Right renal pelvis (tissue), 4 donors: ENCODE measurements at places on chromosomes 12 and 14.

- peak; percentile 47 for DNase-seq
These were observed 149.0 kb upstream of the PRMT8 start for GRCh38 chr12:3342051-3342450.

DNA sequence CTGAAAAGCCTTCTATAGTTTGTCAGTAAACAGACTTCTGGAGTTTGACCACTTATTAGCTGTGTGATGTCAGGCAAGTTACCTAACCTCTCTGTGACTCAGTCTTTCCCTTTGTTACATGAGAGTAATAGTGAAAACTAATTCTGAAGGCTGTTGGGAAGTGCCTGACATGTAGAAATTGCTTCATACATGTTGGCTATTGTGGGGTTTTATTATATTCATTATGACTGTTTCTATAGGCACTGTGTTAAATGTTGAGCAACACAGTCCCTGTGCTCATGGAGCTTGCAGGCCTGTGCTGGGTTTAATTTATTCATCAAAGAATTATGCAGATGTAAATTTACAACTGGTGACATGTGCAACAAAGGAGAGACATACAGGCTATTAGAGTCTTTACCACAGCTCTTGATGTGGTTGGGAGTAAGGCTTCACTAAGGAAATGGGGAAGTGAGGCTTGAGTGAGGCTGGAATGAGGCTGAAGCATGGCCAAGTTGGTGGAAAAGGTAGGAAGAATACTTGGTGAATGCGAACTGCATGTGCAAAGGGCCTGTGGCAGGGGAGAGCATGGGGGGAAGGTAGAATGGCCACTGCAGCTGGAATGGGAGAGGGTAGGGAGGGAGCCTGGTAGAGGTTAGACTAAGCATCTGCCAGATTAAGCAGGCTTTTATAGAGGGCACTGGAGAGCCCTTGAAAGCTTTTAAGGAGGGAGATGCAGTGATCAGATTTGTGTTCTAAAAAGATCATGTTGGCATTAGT, 236.4 kb upstream of the CRY1 start:
- DNase-seq = no peak

DNA sequence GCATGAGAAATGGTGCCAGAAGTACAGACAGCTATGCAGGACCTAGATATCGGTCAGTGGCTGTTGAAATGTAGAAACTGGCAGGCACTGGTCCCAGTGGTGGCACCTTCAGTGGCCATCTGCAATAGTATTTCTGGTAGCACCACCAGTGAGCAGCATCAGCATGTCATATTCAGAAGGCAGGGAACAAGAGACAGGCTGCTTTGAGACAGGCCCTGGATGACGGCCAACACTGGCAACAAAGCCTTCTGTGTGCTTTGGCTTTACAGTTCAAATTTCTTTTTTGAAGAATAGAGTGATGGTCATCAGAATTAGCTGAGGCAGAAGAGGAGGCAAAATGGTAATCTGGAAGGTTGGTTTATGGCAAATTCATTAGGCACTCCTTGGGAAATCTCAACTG, 273.4 kb upstream of the SLC16A7 start:
- no peak for DNase-seq

- no peak for DNase-seq
These were observed 25.0 kb downstream of the DAD1 start for GRCh38 chr14:22563987-22564386.

DNA sequence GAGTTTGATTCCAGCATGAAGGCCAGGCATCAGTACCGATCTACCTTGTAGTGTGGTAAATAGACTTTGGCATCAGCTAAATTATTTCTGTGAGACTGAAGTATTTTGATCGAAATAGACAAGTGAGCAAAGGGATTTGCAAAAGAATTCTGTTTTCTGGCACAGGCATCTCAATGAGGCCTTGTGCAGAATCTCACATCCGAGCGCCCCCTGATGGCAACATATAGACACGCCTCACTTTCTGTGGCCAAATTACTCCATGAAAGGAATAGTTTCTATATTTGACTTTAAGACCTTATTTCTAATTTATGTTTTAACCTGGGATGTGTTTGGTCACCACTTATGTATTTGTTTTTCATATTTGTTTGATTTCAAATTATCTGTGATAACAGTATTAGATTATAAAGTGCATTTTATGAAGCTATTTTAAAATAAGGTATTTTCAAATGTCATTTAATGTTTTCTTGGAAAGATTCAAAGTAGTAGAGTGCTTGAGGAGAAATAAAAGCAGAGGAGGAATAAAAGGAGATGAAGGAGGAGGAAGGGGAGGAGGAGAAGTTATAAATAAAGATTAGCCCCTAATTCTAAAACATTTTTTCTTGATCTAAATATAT, 731.9 kb downstream of the NRXN3 start:
- peak; percentile 1 for DNase-seq

DNA sequence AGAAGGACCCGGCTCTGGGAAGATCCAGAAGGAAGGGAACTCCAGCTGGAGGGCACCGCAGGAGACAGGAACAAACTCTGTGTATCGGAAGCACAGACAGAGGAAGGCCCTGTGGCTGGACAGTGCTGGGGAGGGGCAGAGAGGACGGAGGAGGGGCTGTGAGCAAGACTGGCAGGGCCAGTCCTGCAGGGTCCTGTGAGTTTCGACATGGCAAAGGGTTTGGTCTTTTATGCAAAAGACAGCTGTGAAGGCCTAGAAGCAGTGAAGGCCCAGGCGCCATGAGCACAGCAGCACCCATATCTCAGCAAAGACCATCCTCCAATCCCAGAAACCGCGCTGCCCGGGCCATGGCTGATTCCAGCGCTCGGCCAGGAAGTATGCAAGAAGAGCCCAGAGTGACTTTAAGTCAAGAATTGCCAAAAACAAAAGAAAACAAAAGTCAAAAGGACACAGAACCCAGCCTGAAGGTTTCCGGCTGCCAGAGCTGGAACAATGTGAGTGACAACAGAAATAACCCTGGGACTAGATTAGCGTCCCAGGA, 126.5 kb downstream of the NCOR2 start:
- no peak for DNase-seq

GRCh38 chr12:78916845-78917480, 52.4 kb downstream of the SYT1 start:
- DNase-seq = no peak
